ENCODE measurements at places on chromosomes 7 and 10.
A peak's percentile ranks its signal among the peaks of the same experiment; 100 is the strongest.

GRCh38 chr7:108611268-108611667 lies 41.6 kb downstream of the DNAJB9 start:
- DNase-seq = no peak

DNA sequence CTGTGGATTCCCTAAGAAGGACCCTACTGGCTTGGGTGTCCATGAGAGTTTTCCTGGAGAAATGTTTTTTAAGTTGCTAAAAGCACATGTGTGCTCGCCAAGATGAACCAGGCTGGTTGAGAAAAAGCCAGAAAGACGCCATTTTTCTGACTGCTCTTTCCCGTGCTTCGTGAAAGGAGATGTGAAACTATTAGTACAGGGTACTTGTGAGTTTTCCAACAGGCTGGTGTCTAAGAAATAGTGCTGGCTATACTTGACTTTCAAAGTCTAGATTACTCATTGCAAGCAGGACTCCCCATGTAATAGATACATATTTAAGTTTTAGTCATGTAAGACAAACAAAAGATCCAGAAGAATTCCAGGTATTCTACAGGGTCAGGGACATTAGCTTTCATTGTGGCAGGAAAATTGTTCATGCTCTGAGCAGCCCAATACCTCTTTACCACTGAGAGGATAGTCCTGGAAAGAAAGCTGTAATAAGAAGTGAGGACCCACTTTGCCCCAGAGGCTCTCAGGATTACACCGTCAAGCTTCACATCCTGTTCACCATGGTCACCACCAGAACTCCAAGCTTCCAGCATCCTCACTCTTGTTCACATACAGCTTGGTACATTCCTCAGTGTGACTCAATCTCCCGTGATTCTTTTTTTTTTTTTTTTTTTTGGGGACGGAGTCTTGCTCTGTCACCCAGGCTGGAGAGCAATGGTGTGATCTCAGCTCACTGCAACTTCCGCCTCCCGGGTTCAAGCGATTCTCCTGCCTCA lies 43.8 kb upstream of the ICA1 start:
- no peak for DNase-seq

- no peak for DNase-seq
These were observed 78.3 kb upstream of the ATP6V0A4 start for GRCh38 chr7:138876326-138876725.

- DNase-seq = no peak
These were observed 65.1 kb upstream of the VSTM2A start for GRCh38 chr7:54477083-54477482.

DNA sequence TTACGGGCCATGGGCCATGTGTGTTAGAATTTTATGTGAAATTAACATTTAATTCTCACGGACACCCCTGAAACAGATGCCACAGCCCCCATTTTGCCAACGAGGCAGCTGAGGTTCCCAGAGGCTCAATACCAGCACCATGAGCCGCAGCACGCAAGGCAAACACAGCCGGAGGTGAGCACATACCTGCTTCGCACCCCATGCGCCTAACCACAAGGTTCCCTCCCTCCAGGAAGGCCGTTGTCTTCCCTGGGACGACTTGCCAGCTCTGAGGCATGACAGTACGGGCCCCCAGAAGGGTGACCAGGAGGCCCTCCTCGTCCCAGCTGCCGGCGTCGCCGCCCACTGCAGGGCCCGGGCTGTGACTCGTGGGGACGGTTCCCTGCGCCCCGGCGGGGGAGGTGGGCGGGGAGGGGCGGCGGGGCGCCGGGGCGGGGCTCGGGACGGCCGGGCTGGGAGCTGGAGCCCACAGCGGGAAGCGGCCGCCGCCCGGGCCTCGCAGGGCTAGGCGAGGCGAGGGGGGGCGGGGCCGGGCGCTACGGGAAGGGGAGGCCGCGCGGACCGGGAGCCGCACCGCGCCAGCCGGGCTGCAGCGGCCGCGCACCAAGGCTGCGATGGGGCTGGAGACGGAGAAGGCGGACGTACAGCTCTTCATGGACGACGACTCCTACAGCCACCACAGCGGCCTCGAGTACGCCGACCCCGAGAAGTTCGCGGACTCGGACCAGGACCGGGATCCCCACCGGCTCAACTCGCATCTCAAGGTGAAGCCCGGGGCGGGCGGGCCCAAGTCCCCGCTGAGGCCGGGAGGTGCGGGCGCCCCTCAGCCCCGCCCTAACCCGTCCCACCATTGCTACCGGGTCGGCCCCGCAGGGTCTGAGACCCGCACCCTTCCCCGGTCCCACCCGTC lies at the start of gene CAV2:
Gene CAV2 (plus strand): TSS at position 571 of the 910 bp plus-strand sequence. CDS start 44 bp downstream, at position 615.
- no peak for DNase-seq

- DNase-seq = no peak
These were observed 88.1 kb downstream of the PRKCQ start for GRCh38 chr10:6491841-6492609.

GRCh38 chr7:9846902-9847301 lies 1126.8 kb upstream of the PHF14 start:
- no peak for DNase-seq

DNA sequence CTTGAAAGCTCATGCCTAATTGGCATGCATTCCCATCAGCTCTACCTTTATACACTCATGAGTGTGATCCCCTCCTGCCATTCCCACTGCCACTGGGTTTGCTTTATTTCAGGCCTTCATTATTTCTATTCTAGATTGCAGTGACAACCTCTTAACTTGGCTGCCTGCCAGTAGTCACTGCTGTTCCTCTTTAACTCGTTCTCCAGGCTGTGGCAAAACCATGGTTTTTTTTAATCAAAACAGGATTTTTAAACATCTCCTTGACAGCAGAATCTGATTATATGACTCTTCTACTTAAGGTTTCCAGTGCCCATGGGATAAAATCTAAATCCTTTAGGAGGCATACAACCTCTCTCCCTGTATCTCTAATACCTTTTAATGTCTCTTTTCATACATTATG lies 223.7 kb upstream of the PCDH15 start:
- DNase-seq = no peak

GRCh38 chr10:86167762-86168128 lies 198.8 kb downstream of the GRID1 start:
- DNase-seq = no peak

- no peak for DNase-seq
These were observed 149.8 kb downstream of the XPNPEP1 start for GRCh38 chr10:109773288-109774120.

GRCh38 chr10:119129721-119130120 lies 25.8 kb downstream of the DENND10 start:
- DNase-seq = no peak

GRCh38 chr10:14385596-14386593 lies 55.2 kb upstream of the FRMD4A start:
- peak; percentile 92 for DNase-seq

GRCh38 chr10:127908106-127908958 lies 1.4 kb downstream of the PTPRE start:
- DNase-seq = peak; percentile 80

DNA sequence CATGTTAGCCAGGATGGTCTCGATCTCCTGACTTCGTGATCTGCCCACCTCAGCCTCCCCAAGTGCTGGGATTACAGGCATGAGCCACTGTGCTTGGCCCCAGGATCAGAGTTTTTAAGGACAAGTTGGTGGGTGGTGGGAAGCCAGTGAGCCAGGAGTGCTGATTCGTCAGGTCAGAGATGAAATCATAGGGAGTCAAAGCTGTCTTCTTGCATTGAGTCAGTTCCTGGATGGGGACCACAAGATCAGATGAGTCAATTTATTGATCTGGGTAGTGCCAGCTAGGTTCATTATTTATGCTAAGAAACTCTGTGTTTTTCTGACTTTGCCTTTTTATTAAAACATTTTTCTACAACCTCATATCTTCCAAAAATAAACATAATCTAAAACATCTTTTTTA lies 423.8 kb downstream of the ARL4A start:
- no peak for DNase-seq

- peak; percentile 10 for DNase-seq
These were observed 67.7 kb upstream of the NEUROD6 start for GRCh38 chr7:31408140-31408729.

DNA sequence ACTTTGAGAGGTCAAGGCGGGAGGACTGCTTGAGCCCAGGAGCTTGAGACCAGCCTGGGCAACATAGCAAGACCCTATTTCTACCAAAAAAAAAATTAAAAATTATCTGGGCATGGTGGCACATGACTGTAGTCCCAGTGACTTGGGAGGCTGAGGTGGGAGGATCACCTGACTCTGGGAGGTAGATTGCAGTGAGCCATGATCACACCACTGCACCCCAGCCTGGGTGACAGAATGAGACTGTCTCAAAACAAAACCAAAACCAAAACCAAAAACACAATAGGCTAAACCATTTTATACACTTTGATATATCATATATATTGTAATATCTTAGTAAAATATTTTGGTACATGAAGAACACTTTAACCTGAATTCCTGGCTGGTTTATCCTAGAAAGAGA lies 101.6 kb downstream of the RAPGEF5 start:
- no peak for DNase-seq

DNA sequence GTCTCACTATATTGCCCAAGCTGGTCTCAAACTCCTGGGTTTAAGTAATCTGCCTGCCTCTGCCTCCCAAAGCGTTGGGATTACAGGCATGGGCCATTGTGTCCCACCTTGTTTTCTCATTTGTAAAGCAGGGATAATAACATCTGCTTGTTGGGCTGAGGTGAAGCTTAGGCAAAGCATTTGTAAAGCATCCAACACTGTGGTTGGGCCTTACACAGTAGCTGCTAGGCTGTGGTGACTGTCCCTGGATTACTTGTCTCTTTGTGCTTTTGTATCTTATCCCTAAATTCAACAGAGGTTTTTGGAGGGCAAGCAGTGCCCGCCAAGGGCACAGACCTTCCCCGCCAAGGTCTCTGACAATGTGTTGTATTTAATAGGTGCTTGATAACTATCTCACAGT lies 14.3 kb downstream of the HKDC1 start:
- DNase-seq = no peak

- DNase-seq = peak; percentile 95
These were observed 31.8 kb downstream of the GSTO2 start for GRCh38 chr10:104300736-104301292.

DNA sequence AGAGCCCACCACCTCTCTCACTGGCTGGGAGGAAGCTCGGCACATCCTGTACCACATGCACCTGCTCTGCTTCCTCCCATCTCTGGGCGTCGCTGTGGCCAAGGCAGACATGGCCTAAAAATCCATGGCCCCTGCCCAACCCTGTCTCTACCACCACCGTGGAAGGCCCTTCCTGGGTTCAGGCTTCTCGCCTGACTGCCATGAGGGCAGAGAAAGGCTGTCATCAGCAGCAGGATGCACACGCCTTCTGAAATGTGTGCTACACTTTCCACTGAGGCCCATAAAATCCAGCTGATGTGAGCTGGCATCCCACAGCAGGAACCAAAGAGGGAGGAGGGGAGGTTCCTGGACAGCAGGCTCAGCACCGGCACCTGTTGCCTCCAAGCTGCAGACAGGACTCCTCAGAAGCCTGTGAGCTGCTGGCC lies 93.4 kb downstream of the PTPRN2 start:
- no peak for DNase-seq

DNA sequence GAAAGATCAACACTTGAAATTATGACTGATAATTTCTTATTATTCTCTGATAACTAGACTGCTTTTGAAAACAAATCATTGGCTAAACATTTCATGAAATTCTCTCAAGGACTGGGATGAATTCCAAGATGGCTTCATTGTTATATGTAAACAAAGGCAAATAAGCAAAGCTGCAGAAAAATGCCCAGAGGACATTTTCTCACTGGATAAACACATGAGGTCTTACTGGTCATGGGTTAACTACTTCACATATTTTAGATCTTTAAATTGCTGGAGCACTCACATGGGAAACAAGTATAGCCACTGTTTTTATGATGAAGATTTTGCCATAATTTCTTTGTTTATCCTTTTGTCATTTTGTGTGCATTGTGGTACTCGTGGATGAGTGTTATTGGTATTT lies 239.1 kb downstream of the PHF14 start:
- peak; percentile 16 for DNase-seq

- no peak for DNase-seq
These were observed 15.6 kb downstream of the ZRANB1 start for GRCh38 chr10:124957404-124957947.

DNA sequence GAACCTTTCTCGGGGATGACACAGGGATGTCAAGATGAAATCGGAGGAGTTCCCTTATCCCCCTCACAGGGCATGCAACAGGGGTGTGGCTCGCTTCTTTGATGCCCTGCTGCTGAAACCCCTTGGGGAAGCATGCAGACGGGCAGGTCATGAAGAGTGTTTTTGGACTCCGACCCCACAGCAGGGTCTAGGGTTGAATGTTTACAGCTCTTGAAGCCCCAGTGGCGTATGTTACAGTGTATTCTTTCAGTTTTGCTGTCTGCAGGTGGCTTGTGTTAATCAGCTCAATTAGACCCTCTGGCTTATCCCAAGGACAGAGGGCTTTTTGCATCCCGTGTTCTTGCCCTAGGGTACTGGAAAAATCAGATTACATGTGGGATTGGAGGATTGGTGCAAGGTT lies 446.5 kb downstream of the LRMDA start:
- DNase-seq = no peak

DNA sequence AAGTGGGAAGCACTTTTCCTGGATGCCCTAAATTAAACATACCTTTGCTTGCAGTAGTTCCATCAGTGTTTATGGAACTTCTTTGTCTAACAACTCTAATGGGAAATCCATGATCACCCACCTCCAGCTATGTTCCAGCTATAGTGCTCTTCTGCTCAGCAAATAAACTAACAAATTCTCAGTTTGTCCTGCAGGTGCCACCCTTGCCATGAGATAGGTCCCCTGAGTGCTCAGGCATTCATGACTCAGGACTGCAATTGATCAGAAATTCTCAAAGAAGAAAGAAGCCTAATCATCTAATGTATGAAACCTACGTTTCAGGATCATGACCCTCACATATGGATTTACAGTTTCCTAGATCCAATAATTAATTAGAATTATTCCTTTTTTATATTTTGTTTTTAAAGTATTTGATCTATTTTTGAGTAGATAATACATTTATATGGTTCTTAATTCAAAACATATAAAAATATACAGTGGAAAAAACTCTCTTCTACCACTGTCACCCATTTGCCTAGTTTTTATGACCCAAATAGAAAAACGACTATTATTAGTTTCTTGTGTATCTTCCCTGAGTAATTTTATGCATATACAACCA lies 48.7 kb upstream of the DYNC1I1 start:
- no peak for DNase-seq

GRCh38 chr7:102390697-102391484 lies 5.3 kb upstream of the PRKRIP1 start:
- DNase-seq = no peak

- no peak for DNase-seq
These were observed 51.2 kb upstream of the PALS2 start for GRCh38 chr7:24521917-24522623.

Measured in GM04503 (cell line).